ENCODE measurements at places on chromosomes 5 and 9.
A peak's percentile ranks its signal among the peaks of the same experiment; 100 is the strongest.

- no peak for DNase-seq
Observed at GRCh38 chr9:36793277-36793676, 220.6 kb downstream of the MELK start.

GRCh38 chr5:51082741-51083140 is 300.5 kb upstream of the ISL1 start:
- DNase-seq, result no peak

GRCh38 chr9:89667726-89668125 is 62.9 kb downstream of the GADD45G start:
- DNase-seq, result no peak

GRCh38 chr9:126341902-126342301 is 15.3 kb downstream of the MVB12B start:
- no peak for DNase-seq

- DNase-seq, result peak; percentile 76
Observed at GRCh38 chr5:154467655-154468354, 10.2 kb downstream of the HAND1 start.

DNA sequence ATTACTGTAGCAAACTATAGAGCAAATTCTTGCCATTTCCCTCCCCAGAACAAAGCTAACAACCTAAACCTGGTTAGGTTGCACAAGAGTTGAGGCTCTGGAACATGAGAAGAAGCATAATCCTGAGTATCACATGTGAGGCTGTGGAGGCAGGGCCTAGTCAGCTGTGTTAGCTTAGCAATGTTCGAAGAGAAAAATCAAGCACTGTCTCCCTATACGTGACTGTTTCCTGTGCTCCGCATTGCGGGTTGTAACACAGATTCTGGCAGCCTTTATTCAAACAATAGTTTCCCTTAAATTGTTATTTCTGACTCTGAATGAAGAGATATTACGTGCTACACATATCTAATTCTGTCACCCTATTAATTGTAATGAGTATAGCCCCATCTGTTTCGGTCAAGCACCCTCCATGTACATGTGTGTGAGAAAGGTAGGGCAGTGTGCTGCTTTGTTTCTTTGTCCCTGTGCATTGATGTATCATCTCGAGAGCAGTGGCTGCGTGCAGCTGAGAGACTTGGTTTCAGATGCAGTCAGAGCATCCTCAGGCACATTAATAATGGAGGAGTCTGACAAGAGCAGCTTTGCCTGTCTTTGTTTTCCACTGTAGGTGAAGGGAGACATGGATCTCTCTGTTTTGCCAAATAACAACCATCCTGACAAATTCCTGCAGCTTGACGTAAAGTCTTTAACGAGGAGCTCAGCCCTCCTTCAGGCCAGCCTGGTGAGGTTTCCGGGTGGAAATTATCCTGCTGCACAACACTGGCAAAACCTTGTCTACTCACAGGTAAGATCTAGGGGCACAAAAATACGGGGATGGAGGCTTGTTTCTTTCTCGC is at the start of gene MINAR2:
Gene MINAR2 (plus strand): TSS at position 523 of the 836 bp plus-strand sequence. CDS start 97 bp downstream, at position 620.
- no peak for DNase-seq

- peak; percentile 55 for DNase-seq
Observed at GRCh38 chr5:55903121-55903701, 52.1 kb downstream of the IL31RA start.

DNA sequence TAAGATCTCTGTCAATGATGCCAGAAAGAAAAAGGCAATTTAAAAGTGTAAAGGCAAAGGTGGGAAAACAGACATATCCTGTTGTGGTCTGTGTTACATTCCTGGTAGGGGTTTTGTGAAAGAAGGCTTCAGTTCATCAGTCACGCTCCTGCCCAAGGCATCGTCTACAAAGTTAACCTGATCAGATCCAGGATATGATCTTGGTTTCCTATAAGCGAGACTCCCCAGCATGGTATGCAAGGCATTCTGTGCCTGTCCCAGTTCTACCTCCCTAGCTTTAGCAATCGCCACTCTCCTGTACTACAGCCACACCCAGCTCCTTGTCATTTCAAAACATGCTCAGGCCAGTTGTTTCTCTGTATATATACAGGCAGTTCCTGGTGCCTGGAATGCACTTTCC is 58.0 kb upstream of the PTPN3 start:
- no peak for DNase-seq

- DNase-seq, result no peak
Observed at GRCh38 chr9:105957830-105958229, 263.5 kb downstream of the TMEM38B start.
